ENCODE measurements at places on chromosomes 4 and X.

DNA sequence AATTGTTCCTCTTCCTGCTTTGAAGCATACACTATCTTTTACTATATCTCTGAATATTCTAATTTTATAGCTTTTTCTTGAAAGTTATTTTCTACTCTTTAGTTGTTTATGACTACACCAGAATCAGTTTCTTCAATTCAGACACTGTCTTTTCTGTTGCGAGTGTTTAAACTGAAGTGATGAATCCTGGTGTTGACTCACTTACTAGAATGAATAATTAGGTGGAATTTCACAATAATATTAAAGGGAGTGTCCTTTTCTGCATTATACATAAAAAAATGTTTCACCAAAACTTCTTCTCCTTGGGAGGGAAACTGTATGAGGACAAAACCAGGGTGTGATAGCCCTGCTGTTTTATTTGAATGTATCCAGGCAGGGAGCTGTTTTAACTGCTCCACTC lies 1383.1 kb downstream of the C4orf33 start:
- no peak for DNase-seq

GRCh38 chr4:17284323-17285175 lies 227.3 kb downstream of the QDPR start:
- no peak for DNase-seq

GRCh38 chr4:47914926-47915237 lies 499 bp upstream of the NFXL1 start:
- no peak for DNase-seq

- DNase-seq = no peak
Measured at GRCh38 chr4:128387600-128388351, 100.2 kb upstream of the PGRMC2 start.

DNA sequence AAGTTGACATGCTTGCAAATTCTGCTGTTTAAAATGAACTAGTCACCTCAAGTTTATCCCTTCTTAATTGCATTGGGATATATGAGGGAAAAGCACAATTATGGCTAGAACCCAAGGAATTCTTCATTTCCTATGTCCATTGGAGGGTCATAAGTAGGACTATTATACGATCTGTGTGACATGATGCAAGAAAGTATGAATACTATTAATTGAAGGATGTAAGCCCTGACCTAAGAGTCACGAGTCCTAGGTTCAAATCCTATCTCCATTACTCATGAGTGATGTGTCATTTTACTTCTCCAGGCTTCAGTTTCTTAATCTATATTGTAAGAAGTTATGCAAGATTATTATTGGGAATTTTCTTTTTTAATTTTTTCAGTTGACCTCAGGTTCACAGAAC lies 542.9 kb upstream of the GRIA3 start:
- DNase-seq = no peak

DNA sequence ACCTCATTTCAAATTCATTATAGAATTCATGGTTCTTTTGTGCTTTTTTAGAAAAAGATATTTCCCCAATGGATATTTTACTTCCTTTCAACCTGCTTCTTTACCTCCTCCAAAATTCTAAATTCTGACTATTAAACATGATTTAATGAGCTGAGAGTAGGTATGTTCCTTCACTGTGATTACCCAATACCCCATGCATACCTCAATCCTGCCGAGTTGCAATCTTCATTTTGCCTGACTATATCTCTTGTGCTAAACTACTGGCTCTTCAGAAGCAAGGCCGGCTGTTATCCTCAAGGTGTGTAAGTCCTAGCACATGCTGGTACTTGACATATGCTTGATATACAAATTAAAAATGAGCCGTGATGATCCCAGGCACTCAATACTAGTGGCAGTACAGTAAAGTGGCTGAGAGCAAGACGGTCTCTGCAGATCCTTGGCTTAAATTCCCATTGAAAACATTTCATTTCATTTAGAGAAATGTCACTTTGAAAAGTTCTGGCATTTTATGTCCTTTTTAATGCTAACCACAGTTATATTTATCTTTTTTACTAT lies 320.4 kb downstream of the KCNIP4 start:
- no peak for DNase-seq

DNA sequence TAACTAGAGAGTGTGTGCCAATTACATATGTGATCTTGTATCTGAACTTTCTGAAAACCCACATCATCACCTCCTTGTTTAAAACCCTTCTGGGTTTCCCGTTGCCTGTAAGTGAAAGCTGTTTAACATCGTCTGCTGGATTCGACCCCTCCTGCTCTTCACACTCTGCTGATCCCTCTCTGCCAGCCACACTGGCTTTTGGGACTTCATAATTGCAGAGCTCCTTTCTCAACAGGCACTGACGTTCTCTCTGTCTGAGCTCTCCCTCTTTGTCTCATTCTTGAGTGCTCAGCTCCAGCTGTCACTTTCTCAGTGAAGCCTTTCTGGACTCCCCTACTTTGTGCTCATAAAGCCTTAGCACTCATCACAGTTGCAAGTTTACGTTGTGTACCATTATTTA lies 153.9 kb downstream of the CEP135 start:
- DNase-seq = no peak

DNA sequence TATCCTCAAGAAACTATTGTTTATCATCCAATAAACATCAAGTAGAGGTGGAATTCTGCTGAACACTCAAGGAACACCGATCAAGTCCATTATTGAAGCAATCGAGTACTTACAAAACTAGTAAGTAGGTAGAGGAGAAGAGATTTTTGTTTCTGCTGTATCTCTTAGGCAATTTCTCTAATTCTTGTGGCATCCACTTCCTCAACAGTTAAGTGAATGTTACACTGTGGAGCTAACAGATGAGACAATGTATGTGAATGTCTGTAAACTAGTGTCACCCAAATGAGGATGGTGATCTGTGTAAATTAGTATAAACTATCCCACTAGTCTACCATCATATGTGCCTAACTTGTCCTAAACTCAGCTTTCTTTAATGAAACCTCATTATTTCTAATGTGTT lies 261.6 kb downstream of the ARHGAP24 start:
- DNase-seq = no peak

GRCh38 chr4:140718241-140718952 lies 37.8 kb downstream of the TBC1D9 start:
- no peak for DNase-seq

DNA sequence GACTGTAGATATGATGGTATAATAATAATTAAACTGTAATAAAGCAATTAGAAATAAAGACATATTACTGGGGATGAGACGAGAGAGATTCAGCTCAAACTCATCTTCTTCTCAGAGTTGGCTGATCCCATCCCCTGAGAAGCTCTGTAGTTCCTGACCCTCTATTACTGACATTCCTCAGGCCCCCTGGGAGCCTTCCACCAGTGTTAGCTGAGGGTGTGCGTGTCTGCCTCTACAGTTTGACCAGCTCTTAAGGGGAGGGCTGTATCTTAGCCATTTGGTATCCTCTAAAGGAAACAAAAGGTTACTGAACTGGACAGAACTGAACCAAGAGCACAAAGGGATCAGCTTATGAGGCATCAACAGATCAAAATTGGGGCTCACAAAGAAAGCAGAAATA lies 11.2 kb downstream of the FHDC1 start:
- no peak for DNase-seq

DNA sequence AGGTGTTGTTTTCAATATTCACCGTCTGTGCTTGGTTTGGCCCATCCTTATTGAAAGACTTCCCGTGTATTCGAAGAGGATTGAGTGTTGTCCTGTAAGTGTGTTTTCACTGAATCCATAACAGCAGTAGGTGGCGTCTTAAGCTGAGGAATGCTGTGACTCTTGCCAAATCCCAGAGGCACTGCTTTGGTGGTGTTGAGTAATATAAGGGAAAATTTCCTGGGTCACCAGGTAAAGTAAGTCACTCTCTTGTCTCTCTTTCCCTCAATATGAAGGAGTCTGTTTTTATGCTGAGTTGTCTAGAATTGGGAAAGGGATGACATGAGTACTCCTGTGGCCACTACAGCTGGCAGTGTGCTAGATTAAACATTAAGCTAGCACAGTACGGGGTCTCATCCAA lies 146.7 kb upstream of the ZXDB start:
- no peak for DNase-seq

DNA sequence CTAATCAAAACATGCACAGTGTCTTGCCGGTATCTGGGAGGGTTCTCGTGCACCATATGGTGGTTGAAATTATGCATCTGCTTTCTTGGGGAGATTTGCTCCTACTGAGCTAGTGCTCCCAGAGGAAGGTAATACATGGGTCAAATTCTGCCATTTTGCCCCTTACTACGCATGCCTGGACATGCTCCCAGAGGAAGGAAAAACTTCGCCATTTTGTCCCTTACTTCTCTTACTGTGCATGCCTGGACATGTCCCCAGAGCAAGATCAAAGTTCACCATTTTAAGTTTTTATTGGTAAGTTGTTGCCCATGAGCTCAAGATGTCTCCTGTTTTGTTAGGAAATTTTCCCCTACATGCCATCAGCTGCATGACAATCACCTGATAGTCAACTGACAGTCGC lies 252.1 kb upstream of the KLHL4 start:
- DNase-seq = no peak

- DNase-seq = no peak
Measured at GRCh38 chr4:38366997-38367396, 297.0 kb upstream of the KLF3 start.

- DNase-seq = no peak
Measured at GRCh38 chr4:4446434-4446833, 59.5 kb downstream of the NSG1 start.

DNA sequence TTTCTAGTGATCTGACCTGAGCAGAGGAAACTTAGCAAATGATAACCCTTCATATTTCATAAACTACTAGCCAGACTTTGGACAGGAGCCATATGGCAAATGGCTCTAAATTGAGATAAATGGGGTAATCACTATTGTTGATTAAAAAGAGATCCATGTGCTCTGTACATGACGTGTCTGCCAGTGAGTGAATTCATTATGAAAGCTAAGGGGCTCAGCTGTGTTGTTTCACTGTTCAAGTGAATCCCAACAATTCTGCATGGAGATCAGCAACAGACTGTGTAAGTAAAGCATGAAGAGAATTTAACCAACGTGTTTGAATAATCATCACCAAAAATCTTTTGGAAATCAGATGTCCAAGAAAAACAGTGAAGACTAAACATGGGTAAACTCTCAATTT lies 9.5 kb upstream of the QRFPR start:
- DNase-seq = no peak

- no peak for DNase-seq
Measured at GRCh38 chr4:77159806-77160205, 2.8 kb downstream of the CCNG2 start.

DNA sequence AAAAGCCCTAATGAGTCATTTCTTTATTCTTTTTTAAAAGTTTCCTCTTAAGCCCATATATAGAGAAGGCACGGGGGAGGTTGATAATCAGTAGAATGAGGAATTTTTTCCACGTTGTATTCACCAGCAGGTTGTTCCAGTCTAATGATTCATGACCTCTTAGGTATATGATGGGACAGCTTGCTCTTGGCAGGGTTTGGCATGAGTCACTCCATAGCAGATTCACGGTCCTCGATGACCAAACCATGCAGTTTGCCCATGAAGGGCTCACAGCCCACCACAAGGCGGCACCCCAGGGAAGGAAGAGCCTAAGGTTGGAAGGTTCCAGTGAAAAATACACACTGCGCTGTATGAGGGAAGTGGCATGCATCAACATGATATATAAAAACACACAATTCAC lies 623.8 kb upstream of the DIPK2B start:
- DNase-seq = no peak

- DNase-seq = no peak
Measured at GRCh38 chr4:84644087-84644486, 61.2 kb downstream of the CDS1 start.

GRCh38 chr4:30181512-30181911 lies 538.7 kb upstream of the PCDH7 start:
- no peak for DNase-seq

- no peak for DNase-seq
Measured at GRCh38 chr4:132396636-132397035, 752.5 kb upstream of the PCDH10 start.

GRCh38 chrX:38656350-38656915 lies 95.1 kb downstream of the TSPAN7 start:
- DNase-seq = no peak

DNA sequence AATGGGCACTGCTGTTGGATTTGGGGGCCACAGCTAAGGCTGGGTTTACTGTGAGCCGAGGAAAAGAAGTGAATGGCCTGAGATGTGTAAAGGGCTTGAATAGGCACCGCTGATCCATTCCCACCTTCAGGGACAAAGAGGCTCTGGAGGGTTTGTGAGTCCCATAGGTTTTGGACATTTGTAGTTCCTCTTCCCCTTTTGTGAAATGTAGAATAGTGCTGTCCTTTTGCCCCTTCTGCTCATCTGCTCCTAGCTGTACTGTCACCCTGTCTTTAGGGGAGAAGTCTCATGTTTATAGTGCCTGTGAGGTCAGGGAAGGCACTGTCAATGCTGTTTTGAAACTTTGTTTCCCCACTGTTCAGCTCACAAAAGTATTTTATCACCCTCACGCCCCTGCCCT lies 26.4 kb upstream of the CLCN4 start:
- no peak for DNase-seq

DNA sequence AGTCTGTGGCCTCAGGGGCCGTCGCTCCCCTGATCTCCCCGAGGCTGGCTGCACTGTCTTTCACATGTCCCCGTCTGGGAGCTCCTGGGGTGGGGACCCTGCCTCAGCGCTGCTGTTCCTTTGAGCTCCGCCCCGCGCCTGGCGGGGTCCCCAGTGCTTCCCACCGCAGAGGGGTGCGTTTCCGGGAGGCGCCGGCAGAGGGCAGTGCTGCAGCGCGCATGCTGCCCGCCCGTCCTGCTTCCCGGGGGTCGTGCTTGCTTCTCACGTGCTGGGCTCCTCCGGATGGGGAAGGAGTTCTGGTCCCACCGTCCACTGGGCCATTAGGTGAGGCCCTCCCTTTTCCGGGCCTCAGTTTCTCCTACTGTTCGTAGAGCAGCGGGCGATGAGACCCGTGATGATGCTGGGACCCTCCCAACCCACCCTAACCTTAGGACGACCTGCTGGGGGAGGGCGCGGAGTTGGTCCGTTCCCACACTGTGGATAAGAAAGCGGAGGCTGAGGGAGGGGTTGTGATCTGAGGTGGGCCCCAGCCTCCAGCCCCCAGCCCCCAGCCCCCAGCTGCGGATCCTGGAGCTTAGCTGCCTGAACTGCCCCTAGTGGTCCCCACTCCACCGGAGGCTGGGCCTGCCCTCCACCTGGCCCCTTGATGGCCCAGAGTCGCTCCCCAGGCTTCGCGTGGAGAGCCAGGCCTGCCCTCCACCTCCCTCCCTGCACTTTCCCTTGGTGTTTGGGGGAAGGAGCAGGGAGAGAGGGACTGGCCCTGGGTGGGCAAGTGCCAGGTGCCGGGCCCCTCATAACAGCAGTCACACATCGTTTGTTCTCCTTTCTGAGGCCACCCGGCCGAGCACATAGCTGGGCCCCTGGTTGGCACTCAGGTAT lies 15.3 kb downstream of the CPZ start:
- peak; percentile 29 for DNase-seq

GRCh38 chr4:108031427-108032083 lies 41.9 kb downstream of the HADH start:
- no peak for DNase-seq

DNA sequence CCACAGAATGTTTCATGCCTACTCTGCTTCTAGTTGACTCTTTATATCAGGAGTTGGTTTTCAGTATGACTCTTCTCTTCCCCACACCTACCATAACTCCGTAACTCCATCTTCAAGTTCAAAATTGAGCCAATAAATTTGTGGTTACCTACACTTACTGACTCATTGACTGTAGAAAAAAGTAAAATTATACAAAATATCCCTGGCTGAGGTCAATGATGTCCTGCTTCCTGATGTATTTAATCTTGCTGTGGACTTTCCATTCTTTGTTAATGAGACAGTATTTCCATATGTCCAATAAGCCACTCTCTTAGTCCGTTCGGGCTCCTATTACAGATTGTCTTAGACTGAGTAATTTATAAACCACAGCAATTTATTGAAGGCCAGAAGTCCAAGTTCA lies 9.9 kb upstream of the NLGN4X start:
- DNase-seq = no peak
